Upper lobe of right lung (tissue), 1 donor: ENCODE measurements at places on chromosomes 13 and 19.
A peak's percentile ranks its signal among the peaks of the same experiment; 100 is the strongest.

- no peak for DNase-seq
Observed at GRCh38 chr13:43431841-43432240, 354.9 kb downstream of the ENOX1 start.

DNA sequence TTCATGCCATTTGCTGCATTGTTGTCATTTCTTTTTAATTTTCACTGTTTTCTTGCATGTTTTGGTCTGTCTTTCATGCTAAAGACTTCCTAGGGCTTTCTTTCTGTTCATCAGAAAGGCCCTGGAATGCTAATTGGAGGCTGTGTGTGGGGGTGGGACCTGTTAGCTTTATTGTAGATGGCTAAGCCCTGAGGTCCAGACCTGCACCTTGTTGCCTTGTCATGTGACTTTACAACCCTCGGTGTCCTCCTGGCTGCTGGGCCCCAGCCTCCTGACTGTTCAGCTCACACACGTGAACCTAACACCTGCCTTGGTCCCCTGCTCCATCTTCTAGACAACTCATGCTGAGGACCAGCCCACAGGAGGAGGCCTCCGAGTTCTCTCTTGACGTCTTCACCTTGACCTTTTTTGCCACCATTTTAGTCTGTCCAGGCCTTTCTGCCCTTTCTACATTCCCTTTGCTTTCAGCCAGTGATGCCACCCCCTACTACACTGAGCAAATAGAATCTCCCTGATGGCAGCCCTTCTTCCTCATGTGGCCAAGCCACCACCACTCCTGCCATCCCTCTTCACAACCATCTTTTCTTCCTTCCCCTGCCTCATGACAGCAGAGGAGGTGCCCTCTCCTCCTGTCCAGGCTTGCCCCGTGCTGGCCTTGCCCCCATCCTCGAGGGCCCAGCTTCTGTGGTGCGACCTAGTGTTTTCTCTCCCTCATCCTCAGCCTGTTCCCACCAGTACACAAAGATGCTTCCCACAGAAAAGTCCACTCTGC lies 41.4 kb upstream of the GPI start:
- no peak for DNase-seq

DNA sequence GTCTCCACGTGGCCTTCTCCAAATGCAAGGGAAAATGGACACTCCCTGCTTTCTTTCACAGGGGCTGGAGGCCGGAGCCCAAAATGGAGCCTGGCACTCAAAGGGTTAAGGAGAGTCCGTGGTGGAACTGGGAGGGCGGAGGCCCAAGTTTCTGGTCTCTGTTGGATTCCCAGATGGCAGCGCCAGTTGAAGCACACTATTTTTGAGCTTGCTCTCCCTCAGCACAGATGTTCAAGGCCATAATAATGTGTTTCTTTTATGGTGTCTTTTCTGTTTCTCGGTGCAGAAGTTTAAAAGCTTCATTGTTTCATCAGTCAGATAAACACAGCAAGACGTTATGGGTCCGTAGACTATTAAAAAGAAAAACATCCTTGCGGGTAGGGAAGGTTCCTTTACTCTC lies 67.6 kb downstream of the TNFRSF19 start:
- DNase-seq: no peak

- DNase-seq: no peak
Observed at GRCh38 chr19:41811036-41811435, 14.6 kb downstream of the CEACAM3 start.

GRCh38 chr19:39430675-39431593 lies 4.8 kb downstream of the RPS16 start:
- DNase-seq: peak; percentile 78

DNA sequence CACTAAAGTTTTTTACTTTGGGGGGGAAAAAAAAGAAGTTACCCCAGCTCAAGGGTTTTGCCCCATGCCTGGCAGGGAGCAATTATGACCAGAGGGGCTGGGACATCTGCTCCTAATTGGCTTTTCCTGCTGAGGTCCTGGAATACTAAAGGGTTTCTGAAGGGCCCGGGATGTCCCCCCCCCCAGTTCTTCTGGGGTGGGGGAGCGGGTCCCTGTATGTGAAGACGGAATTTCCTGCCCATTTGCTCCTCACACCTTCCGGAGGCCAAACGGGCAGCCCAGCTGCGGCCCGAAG lies 1.1 kb upstream of the DLL3 start:
- no peak for DNase-seq

DNA sequence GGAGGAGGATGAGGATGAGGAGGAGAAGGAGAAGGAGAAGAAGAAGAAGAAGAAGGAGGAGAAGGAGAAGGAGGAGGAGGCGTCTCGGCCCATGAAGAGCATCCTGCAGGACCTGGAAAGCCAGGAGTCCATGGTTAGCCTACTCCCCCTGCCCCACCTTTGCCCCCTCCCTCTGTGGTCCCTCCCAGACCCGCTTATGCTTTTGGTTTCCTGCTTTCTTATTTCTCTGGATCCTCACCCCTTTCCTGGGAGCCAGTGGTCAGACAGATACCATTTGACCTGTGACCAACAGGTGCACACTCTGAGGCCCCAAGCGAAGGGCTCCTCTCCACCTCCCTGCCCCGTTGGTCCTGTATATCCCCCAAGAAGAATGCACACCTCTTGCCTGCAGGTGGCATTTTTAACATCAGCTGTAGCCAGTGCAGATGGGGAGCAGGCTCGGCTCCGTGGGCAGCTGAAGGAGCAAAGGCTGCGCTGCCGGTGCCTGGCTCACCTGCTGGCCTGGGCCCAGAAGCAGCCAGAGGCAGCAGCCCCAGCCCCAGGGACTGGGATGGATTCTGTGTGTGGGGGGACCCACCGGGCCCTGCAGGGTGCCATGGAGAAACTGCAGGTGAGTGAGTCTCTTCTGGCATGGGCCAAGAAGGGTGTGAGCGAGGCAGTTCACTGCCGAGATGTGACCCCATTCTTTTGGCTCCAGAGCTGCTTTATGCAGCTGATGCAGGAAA lies 32.1 kb upstream of the ZNF492 start:
- DNase-seq: no peak
